ENCODE measurements at places on chromosomes 5 and 9.

GRCh38 chr5:8767746-8768145 is 778.1 kb downstream of the SEMA5A start:
- no peak for DNase-seq

DNA sequence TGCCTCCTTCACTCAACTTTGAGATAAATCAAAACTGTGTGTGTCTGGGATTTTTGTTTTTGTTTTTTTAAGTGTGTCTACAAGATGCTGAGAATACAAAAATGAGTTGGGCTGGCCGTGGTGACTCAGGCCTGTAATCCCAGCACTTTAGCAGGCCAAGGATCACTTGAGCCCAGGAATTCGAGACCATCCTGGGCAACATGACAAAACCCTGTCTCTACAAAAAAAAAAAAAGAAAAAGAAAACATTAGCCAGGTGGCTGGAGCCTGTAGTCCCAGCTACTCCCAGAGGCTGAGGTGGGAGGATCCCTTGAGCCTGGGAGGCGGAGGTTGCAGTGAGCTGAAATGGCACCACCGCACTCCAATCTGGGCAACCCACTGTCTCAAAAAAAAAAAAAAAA is 21.0 kb downstream of the HNRNPK start:
- no peak for DNase-seq

- DNase-seq, result no peak
Measured at GRCh38 chr5:153157156-153157555, 333.3 kb upstream of the GRIA1 start.

DNA sequence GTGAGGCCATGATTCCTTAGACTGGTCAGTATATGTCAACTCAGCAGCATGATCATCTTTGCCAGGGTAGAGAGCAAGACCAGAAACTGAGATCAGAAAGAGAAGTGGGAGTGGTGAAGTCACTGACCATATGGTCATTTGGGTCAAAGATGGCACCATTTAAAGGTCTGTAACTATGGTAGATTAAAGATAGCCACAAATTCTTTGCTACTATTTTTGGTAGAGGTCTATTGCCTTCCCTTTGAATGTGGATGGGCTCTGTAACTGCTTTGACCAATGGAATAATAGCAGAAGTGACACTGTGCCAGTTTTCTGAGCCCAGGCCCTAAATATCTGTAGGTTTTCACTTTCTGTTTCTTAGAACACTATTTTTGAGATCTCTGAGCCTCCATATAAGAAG is 117.6 kb downstream of the PCSK1 start:
- no peak for DNase-seq

GRCh38 chr9:114905170-114905940 is 25.0 kb downstream of the TNFSF8 start:
- DNase-seq, result no peak

DNA sequence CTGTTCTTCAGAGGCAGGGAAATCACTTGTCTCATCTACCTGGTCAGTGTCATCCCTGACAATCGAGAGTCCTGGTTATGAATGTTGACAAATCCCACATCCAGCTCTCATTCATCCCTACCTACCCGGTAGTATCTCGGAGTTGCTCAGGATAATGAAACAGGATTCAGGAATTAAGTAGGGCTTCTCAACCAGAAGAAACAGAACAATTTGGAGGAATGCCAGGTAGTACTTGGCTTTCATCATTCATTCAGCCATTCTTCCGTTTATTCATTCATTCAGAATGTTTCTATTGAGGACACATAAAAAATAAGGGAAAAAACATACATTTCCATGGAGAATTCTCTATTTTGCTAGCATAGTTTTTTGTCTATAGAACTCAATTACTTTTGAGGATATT is 195.0 kb downstream of the ARHGEF28 start:
- DNase-seq, result no peak

- no peak for DNase-seq
Measured at GRCh38 chr5:142587354-142587965, 98.4 kb downstream of the FGF1 start.

GRCh38 chr5:60287174-60287771 is 393.7 kb upstream of the PDE4D start:
- no peak for DNase-seq

DNA sequence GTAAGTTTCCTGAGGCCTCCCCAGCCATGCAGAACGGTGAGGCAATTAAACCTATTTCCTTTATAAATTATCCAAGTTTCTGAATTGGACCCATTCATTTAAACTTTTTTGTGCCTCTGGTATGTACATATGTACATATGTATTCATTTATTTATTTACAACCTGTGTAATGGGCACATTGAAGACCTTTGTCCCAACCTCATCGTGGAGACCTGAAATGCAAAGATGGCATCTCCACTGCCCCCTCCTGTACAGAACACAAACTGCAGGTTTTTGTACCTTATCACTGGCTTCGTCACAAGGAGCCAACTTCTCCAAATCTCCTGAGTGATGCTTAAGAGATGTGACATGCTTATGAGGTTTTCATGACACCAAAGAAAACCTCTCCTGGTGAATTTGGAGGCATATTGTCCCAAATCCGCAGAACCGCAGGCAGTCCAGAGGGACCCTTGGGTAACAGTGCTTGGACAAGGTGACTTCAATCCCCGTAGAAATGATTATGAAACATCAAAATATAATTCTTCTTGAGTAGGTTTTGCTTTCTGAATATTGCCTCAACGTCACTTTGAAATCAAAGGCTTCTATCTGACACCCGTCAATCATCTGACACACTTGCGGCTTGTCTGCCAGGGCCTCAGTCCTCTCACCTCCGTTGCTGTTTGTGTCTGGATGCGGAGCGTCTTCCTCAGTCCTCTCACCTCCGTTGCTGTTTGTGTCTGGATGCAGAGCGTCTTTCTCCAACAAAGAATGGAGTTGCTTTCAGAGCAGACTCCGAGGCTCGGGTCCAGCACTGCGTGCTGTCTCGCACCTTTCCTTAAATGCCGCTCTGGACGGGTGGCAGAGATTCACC is 135.0 kb upstream of the IRX4 start:
- no peak for DNase-seq

DNA sequence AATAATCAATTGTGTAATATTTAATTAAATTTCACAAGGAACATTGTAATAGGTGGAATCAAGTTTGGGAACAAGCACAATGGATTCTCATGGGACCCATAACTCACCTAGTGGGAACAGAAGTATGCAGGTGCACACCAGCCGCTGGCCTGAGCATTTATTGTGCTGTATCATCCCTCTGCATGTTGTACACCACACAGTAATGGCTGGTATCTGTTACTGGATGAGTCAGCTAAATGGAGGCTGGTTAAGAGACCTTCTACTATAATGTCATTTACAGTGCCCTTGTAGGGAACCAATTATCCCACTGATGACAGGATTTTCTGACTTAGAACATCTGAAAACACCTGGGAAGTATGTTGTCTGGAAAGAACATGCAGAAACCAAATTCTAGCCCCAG is 3.2 kb upstream of the MAP3K1 start:
- DNase-seq, result no peak

DNA sequence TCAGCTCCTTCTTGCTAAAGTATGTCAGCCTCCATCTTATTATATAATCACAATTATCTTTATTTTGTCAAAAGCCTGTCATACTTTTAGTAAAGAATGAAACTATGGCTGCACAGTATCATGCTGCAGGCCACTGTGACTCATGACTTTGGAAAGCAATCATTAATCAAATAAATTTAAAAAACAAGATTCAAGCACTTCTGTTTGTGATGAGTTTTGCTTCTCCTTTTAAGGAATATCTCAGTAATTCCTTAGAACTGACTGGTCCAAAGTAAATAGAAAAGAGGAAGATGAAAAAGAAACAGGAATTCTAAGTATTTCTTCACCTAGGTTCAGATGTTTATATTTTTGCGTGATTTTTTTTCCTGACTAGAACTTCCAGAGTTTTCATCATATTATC is 83.1 kb downstream of the EDIL3 start:
- DNase-seq, result no peak
